Neural crest cell (in vitro differentiated cells): ENCODE measurements at places on chromosomes 11 and 22.

DNA sequence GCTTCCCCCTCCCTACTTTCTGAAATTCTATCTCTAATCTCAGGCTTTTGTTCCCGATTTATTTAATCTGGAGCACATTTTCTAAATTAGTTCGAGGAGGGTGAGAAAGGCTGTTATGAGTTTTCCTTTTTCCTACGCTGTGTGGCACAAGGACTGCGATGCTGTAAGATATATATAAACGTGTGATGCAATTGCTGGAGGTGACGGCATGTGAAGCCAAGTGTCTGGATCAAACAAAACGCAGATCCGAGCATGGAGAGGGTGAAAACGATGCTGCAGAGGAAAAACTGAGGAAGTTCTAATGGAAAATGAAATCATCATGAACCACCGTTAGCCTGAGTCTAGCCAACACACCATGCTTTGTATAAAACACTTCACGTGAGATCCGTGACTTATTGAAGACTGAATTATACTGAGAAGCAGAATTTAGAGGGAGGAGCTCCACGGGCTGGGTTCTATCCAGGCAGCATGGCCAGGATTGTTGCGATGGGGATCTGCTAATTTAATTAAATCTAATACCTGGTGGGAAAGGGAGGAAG lies 4.4 kb downstream of the PKNOX2 start:
- no peak for DNase-seq

DNA sequence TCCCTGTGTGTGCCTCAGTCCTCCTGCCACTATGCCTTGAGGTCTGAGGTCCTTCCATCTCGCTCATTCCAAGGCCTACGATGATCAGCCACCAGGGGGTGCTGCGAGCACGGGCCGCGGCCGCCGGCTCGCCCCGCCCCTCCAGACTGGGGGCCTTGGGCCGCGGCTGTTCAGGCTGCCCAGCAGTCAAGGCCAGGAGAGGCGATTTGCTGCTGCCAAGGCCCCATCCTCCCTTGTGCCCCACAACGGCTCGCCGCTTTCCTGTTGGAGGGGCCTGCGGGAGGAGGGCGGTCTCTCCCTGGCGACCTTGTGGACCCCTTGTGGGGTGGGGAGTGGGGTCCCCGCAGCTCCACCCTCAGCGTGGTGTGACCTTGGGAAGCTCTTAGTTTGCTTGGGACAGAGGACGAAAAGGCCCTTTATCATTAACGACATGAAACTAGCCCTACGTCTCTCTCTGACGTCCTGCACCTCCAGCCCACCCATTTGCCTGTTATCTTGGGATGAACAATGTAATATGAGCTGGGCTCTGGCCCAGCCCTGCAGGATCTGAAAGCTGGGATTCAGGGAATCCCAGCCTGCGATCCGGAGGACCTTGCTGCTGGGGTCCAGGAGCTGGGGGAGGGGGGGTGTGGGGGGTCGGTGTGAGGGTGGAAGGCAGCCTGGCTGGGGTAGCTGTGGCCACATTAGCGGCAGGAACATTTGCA lies 5.3 kb upstream of the GALR3 start:
- peak; percentile 96 for DNase-seq

GRCh38 chr22:35375031-35375430 lies 5.9 kb upstream of the HMOX1 start:
- no peak for DNase-seq

- no peak for DNase-seq
These were observed 83.0 kb downstream of the PDHX start for GRCh38 chr11:34999453-34999852.

DNA sequence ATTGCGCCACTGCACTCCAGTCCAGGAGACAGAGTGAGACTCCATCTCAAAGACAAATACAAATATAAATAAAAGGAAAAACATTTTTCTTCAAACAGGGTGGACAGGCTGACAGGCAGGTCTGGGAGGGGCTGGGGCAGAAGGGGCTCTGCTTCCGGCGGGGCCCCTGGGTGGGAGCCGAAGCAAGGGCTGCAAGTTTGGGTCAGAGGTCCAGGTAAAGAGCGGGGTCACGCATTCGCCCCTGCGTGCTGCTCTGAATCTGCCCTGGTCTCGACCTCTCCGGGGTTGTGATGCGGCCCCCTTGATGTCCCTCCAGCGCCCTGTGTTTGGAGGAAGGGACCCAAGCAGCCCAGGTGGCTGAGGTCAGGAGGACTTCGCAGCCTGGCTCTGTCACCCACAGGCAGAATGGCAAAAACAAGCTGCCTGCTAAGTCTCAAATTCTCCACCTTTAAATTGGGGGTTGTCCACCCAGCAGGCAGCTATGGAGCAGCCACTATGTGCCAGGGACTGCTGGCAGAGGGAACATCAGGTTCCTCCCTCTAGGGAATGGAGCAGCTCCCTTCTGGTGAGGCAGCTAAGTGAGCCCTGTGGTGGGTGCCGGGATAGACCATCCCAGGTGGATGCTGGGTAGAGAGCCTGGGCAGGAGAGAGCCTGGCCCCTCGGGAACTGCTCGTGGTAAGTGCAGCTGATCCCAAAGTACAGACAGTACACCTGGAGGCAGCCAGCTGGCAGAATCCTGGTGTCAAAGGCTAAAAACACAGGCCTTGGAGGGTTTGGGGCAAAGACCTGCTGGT lies 10.3 kb upstream of the PHF21B start:
- DNase-seq, result no peak

GRCh38 chr11:109769858-109770257 lies 323.3 kb upstream of the ZC3H12C start:
- no peak for DNase-seq

DNA sequence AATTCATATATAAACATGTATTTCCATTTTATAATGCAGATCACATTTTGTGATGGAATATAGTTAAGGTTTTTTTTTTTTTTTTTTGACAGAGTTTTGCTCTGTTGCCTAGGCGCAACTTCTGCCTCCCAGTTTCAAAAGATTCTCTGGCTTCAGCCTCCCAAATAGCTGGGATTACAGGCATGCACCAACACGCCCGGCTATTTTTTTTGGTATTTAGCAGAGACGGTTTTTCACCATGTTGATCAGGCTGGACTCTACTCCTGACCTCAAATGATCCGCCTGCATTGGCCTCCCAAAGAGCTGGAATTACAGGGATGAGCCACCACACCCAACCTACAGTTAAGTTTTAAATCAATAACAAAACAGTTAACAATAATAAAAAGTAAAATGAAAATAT lies 18.8 kb downstream of the XKR3 start:
- DNase-seq, result no peak

GRCh38 chr22:46775850-46776826 lies 13.7 kb downstream of the TBC1D22A start:
- DNase-seq, result no peak

DNA sequence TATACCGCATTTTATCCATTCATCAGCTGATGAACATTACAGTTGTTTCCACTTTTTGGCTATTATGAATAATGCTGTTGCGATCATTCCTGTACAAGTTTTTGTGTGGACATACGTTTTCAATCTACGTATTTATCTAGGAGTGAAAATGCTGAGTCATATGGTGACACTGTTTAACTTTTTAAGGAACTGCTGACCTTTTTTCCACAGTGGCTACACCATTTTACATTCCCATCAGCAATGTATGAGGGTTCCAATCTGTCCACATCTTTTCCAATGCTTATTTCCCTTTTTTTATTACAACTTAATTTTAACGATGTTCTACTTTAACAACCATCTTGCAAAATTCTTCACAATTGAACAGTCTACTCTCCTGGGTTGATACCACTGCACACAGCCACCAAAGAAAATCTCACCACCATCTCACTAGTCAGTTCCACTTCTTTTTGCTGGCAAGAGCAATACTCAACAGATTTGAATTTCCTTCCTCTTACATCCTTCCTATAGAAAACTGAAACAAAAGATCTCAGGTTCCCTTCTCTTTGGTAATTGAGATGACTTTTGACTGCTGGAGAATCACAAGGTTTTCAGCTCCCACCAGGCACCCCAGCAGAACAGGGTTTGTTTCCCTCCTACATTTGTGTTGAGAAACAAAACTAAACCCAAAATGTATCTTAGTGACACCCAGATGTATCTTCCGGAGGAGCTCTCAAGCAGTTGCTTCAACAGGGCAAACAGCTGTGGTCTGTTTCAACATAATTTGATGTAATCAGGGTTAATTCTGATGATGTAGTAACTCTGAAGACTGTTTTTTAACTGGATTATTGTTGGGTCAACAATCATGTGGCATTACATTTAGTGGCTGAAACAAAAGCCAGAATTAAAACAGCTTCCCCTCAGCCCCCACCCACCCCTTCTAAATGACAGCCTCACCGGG lies 7.0 kb upstream of the GAB2 start:
- no peak for DNase-seq

DNA sequence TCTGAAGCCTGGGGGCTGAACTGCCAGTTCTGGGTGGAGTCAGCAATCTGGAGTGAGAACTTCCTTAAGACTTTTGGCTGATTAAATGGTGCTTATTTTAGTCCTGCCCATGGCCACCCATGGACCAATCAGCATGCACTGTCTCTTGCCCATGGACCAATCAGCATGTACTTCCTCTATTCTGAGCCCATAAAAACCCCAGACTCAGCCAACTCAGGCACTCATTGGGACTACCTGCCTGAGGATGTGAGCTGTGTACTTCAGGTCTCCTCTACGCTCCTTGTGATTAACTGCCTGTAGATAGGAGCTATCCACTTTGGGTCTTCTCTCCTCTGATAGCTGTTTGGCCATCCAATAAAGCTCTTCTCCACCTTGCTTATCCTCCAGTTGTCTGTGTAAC lies 342.3 kb upstream of the CCDC179 start:
- DNase-seq, result no peak

DNA sequence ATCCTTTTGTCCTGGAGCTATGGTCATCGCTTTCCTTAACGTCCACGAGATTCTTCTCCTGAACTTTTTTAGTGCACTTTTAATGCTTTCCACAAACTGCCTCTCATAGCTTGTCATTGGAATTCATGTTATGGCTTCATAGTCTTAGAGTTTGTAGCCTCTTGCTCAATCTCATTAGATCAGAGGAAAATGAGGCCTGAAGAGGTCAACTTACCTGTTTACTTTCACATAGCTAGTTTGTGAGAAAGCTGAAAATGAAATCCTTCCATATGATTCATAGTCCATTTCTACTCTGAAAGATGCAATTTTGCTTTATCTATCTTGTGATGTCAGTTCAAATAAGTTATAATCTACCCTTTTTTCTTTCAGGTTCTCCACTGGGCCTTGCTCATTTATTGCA lies 1747.2 kb upstream of the RAG2 start:
- no peak for DNase-seq

GRCh38 chr22:31647523-31648320 lies 14.3 kb downstream of the PISD start:
- DNase-seq, result no peak

DNA sequence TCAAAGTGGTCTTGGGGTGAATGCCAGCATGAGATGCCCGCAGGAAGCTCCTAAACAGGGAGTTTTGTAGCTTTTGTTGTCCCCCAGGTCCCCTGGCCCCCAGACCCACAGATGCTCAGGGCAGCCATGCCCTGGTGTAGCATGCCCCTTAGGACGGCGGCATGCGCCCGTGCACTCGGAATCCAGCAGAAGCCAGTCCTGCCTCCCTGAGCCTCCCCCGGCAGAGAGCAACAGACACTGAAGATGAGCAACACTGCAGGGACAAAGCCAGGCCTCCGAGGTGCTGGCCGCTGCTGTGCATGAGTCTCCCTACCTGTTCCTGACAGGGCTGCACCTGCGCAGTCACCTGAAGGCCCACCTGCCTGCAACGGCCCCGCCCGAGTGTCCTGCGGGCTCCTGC lies 59.1 kb downstream of the TRMU start:
- no peak for DNase-seq

GRCh38 chr11:20474176-20474881 lies 86.8 kb downstream of the PRMT3 start:
- no peak for DNase-seq

DNA sequence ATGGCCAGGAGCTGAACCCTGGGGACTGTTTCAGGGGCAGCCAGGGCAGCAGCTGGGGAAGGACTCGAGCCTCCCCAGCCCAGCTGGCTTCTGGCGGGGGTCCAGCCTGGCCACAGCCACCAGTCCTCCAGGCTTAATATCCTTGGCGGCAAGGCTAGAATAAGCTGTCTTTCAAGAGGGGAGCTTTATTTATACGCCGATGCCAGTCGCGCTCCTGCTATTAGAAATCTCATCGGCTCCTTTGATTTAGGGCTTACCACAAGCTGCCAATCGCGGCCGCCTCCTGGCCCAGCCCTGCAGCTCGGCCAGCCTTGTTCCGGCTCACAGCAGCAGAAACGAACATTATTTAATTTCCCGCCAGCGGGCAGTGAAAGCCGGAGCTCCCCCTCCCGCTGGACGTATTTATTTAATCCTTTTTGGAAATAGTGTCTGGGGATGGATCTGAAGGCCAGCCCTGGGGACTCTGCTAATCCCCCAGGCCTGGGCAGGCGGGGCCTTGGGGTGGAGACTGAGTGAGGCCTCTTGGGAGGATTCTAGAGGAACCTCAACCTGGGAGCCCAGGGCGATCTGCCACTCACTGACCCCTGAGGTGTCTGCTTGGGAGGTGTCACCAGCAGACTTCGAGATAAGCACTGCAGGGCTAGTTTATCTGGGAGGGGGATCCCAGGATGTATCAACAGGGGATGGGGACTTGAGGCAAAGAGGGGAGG lies 363.1 kb downstream of the MN1 start:
- no peak for DNase-seq

DNA sequence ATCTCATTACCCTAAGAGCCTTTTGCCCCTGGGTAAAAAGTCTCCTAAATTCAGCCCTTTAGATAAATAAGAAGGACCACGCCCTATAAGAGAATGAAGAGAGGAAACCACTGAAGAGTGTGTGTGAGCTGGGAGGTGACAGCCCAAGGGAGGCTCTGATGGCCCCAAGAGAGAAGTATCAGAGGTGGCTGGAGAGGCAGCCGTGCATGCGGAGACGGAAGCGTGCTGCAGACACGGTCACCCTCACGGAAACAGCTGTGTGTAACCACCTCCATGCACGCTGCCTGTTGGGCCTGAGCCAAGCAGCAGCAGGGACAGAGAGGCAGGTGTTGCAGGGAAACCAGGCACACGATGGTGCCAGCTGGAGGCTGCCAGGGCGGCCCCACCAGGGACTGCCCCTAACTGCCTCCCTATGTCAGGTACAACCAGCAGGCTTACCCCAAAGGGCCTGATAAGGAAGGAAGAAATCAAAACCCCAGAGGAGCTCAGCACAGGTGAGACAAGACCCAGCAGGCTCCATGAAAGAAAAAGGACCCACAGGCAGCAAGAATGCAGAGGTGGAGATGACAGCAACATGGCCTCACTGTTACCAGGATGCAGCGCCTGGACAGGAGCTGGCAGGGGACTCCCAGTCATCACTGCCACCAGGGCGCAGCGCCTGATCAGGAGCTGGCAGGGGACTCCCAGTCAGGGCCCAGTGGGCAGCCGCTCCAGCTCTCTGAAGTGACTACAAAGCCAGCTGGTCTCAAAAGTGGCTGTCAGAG lies 7.8 kb downstream of the LARGE2 start:
- no peak for DNase-seq

GRCh38 chr11:67283481-67283963 lies 5.6 kb upstream of the ANKRD13D start:
- no peak for DNase-seq

DNA sequence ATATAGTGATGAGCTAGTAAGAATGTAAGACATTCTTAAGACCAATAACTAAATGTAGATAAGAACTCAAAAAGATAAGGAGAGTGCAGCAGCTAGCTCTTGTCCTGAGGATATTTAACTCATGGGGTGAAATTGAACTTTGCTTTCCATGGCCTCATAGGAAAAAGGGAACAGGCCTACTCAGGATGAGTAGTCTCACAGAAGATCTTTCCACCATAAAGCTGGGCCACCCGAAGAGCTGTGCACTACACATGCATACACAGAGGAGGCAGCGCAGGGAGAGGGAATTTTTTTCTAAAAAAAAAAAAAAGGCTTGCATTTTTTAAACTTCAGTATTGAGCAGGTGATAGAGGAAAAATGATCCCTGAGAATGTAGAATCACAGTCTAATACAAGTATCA lies 59.9 kb upstream of the CFAP300 start:
- no peak for DNase-seq
